Activated CD4-positive, alpha-beta T cell treated with anti-CD3 and anti-CD28 coated beads, Interleukin-2, amount 10 ng/mL, durations not matched to agents 7 days and 5 days (primary cell): ENCODE measurements at places on chromosomes 4 and X.

GRCh38 chr4:142840516-142841123, 5.5 kb downstream of the INPP4B start:
- H3K27me3 ChIP-seq: no peaks in the 10 kb centered on the region
- peaks cover 22% of the 10 kb centered on the region for H3K4me1 ChIP-seq
- DNase-seq: peak; percentile 29
- H3K36me3 ChIP-seq: no peaks in the 10 kb centered on the region
- H3K27ac ChIP-seq: no peak overlapping the region

DNA sequence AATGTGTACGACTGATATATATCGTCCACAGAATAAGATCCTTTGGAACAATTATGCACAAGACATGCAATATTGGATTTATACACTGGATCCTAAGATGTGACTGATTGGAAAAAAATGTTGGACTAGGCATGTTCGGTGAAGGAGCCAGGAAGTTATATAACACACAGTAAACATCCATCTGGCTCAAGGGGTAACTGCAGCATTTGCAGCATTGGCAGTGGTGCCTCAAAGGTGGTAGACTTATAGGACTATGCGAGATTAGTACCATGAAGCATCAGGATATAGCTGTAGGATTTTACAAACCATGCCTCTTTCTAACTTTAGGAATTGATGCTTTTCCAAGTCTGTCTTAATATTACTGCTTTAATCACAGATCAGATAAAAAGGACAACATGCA, 34.3 kb downstream of the MSX1 start:
- no peak for DNase-seq
- H3K36me3 ChIP-seq: no peaks in the 10 kb centered on the region
- H3K27ac ChIP-seq: no peak overlapping the region
- no peaks in the 10 kb centered on the region for H3K27me3 ChIP-seq

GRCh38 chr4:104643805-104644204, 149.1 kb upstream of the CXXC4 start:
- H3K36me3 ChIP-seq: no peaks in the 10 kb centered on the region
- H3K4me1 ChIP-seq: no peaks in the 10 kb centered on the region
- no peak overlapping the region for H3K27ac ChIP-seq
- no peak for DNase-seq
- no peak overlapping the region for H3K4me3 ChIP-seq

GRCh38 chr4:242121-242848, 63.0 kb downstream of the ZNF732 start:
- H3K4me3 ChIP-seq: peak overlapping the region; percentile 69
- peak overlapping the region; percentile 68 for H3K27ac ChIP-seq
- H3K36me3 ChIP-seq: peaks cover 1% of the 10 kb centered on the region
- H3K4me1 ChIP-seq: peaks cover 9% of the 10 kb centered on the region
- H3K27me3 ChIP-seq: no peaks in the 10 kb centered on the region

DNA sequence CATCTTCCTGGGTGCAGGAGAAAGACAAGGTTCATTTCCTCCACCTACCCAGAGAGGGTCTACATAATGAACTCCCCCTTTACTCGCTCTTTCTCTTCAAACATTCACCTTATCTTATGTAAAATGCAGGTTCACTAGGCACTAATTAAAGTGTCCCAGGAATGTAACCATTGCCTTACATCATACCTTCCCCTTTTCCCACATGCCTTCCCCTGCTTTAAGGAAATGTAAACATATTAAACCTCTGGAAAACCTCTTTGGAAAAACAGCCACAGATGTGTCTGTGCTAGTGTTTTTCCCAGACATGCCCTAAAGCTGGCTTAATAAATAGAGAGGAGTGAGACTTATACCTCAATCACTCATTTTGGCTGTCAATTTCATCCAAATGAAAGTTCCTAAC, 15.8 kb downstream of the TBC1D9 start:
- peaks cover 23% of the 10 kb centered on the region for H3K27me3 ChIP-seq
- H3K4me1 ChIP-seq: no peaks in the 10 kb centered on the region
- H3K4me3 ChIP-seq: no peak overlapping the region
- no peak overlapping the region for H3K27ac ChIP-seq

GRCh38 chr4:100147198-100147597, 43.1 kb downstream of the DDIT4L start:
- no peak overlapping the region for H3K27ac ChIP-seq
- no peak overlapping the region for H3K4me3 ChIP-seq
- no peak for DNase-seq
- H3K36me3 ChIP-seq: no peaks in the 10 kb centered on the region

DNA sequence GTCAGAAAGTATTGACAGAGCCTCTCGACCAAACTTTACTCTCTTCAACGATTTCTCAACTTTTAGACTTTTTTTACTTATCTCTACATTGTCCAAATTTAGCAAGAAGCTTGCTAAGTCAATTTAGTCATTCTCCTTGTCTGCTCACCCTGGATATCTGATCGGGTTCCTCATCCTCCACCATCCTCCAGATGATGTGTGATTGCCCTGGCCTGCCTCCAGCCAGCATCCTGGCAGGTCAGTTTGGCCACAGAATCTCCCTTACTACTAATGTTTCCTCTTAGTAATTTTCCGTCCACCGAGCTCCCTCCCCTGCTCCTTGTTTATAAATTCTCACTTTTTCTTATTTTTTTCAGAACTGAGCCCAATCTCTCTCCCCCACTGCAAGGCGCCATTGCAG, 167.9 kb upstream of the ZFP42 start:
- no peak for DNase-seq
- H3K36me3 ChIP-seq: no peaks in the 10 kb centered on the region
- no peak overlapping the region for H3K4me3 ChIP-seq

- H3K36me3 ChIP-seq: no peaks in the 10 kb centered on the region
- no peak overlapping the region for H3K27ac ChIP-seq
- H3K4me1 ChIP-seq: no peaks in the 10 kb centered on the region
- no peak for DNase-seq
- H3K27me3 ChIP-seq: no peaks in the 10 kb centered on the region
- no peak overlapping the region for H3K4me3 ChIP-seq
Measured at GRCh38 chrX:17025621-17026302, 79.3 kb downstream of the REPS2 start.

GRCh38 chrX:133783274-133783673, 202.1 kb downstream of the GPC3 start:
- no peak for DNase-seq
- no peaks in the 10 kb centered on the region for H3K36me3 ChIP-seq
- H3K4me1 ChIP-seq: no peaks in the 10 kb centered on the region
- no peaks in the 10 kb centered on the region for H3K27me3 ChIP-seq
- H3K4me3 ChIP-seq: no peak overlapping the region

GRCh38 chr4:77201857-77202256, 44.9 kb downstream of the CCNG2 start:
- no peaks in the 10 kb centered on the region for H3K36me3 ChIP-seq
- no peak overlapping the region for H3K27ac ChIP-seq
- no peak overlapping the region for H3K4me3 ChIP-seq

- H3K4me3 ChIP-seq: no peak overlapping the region
- no peaks in the 10 kb centered on the region for H3K27me3 ChIP-seq
- no peaks in the 10 kb centered on the region for H3K4me1 ChIP-seq
- H3K36me3 ChIP-seq: no peaks in the 10 kb centered on the region
- H3K27ac ChIP-seq: no peak overlapping the region
Measured at GRCh38 chr4:115711575-115711974, 598.2 kb upstream of the NDST4 start.
